Left hindlimb (tissue), 1 donor: ENCODE measurements at places on chromosomes 7 and 10.

DNA sequence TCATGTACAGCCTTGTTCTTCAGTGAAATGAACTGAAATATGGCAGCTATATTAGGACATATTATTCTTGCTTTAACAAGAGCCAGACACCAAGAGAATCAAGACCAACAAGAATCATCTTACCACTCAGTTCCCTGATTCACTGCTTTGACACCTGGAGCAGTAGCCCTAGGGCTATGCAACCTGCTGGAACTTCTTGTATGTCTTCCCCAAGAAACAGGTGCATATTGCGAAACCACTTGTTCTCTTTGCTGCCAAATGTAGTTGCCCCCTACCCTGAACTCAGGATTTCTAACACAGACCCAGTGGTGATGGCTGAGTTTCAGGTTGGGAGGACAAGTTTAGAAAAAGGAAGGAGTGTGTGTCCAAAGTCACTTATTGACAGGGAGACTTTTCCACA lies 46.1 kb downstream of the WIPF3 start:
- DNase-seq = no peak

GRCh38 chr7:130435311-130435854 lies 5.4 kb downstream of the CEP41 start:
- no peak for DNase-seq

DNA sequence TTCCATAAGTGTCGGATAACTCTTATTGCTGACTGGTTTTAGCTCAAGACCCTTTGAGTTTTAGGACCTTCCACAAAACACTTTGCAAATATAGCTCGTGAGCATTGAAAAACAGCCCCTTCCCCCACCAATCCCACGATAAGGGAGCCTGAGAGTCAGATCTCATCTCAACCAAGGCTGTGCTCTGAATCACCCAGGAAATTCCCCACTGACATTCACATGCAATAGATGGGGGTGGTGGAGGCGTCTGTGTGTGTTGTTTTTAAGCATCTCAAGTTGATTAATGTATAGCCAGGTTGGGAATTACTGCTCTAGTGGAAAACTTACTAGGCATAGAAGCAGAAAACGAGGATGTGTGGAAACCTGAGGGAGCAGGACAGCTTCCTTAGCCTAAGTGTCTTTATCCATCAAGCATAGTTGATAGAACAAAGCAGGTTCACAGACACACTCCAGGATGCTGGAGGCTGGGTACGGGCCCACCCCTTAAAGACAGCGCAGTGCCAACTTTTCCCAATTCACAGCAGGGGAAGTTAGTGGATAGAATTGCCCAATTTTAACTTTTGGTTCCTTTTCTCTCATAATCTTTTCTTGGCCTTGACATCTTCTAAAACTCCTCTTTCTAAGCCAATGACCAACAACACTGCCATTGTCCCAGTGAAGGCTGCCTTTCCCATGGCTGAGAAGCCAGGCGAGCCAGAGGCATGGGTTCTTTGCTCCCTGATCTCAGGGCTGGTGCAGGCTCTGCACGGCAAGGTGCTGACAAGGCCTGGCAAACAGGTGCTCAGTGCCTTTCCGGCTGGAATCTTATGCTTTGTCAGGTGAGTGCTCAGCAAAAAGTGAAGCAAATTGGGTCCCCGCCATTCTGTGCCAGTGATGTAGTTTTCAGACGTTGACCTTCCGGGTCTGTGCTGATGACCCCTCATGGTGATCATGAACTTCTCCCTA lies 98.5 kb upstream of the INSIG1 start:
- DNase-seq = no peak

DNA sequence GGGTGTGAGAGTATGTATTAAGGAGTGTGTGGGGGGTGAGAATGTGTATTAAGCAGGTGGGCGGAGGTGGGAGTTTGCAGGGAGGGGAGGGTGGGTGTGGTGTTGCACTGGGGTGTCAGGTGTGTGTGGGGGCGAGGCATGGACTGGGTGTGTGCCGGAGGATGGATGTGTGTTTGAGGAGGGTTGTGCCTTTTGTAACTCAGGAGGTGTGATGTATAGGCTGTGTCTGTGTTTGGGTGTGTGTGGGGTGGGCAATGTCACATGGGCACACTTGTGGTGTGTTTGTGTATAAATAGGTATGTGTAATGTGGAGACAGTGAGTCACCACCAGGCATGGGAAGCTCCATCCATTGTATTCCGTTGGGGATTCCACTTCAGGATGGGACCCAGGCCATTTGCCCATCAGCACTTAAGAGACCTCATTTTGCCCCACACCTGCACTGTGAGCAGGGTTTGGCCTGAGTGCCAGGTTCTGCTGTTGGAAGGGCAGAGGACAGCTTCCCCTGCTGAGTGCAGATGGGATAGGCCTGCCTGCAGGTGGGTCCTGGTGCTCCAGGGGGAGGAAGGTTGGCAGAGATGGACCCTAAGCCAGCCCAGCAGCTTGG lies 5.8 kb downstream of the UNC5B start:
- peak; percentile 33 for DNase-seq

GRCh38 chr7:20365486-20365885 lies 34.8 kb downstream of the ITGB8 start:
- DNase-seq = no peak

DNA sequence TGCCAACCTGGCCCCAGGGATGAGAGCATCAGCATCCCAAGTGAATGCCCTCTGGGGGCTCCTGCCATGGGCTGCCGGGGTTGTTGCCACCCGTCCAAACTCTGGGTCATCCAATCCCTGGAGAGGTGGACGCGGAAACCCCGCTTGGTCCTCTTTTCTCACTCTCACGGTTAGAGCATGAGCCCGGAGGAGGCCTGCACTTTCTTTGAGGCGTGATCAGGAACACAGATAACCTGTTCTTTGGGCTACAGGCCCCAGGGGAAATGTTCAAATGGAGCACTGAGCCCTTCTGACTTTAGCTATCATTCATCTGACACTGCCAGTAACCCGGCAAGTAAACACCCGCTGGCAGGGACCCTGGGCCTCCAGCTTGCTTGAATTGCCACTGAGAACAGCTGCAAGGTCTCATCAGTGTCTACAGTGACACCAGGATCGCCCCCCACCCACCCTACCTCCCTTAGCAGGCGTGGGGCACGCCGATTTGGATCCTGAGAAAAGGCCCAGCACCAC lies 29.4 kb upstream of the SLF2 start:
- peak; percentile 53 for DNase-seq

- DNase-seq = no peak
Observed at GRCh38 chr10:45513551-45513950, 139.5 kb downstream of the ALOX5 start.

DNA sequence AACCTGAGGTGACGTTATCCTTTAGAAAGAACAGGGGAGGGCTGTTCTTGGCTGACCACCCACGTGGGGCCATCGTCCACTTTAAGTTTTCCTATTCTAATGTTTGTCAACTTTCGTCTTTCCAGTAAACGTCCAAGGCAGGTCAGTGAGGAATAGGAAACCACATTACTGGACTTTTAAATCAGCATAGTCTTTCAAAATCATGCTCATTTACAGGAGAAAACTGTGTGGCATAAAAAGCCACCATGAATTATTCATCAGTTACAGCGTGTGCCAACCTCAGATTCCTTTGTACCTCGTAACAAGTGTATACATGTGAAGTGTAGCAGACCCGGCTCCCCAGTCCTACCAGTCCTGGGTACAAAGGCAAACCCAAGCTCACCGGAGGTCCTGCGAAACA lies 25.1 kb upstream of the ABLIM1 start:
- no peak for DNase-seq

DNA sequence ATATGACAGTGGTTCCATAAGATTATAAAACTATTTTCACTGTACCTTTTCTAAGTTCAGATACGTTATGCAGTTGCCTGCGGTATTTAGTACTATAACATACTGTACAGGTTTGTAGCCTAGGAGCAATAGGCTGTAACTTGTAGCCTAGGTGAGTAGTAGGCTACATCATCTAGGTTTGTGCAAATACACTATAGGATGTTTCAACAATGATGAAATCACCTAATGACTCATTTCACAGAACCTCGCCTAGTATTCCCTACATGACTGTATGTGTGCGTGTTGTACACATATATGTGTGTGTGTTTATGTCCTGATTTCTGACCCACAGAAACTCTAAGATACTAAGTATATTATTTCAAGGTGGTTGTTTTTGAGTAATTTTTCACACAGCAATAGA lies 139.0 kb downstream of the HERPUD2 start:
- DNase-seq = no peak

DNA sequence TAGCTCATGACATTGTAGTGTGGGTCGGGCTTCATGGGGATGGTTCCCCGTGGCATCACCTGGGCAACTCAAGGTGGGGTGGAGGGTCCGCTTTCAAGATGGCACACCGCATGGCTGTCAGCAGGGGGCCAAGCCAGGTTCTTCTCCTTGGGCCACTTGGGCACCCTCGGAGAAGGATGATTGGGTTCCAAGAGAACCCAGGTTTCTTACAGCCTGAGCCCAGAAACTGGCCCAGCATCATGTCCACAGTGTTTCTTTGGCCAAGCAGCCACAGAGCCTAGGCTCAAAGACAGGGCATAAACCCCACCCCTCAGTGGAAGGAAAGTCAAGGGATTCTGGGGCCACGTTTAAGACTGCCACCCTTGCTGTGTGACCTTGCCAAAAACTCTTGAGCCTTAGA lies 110.6 kb downstream of the PTPN20 start:
- no peak for DNase-seq

- no peak for DNase-seq
Observed at GRCh38 chr7:93894966-93895640, 4.5 kb upstream of the TFPI2 start.

DNA sequence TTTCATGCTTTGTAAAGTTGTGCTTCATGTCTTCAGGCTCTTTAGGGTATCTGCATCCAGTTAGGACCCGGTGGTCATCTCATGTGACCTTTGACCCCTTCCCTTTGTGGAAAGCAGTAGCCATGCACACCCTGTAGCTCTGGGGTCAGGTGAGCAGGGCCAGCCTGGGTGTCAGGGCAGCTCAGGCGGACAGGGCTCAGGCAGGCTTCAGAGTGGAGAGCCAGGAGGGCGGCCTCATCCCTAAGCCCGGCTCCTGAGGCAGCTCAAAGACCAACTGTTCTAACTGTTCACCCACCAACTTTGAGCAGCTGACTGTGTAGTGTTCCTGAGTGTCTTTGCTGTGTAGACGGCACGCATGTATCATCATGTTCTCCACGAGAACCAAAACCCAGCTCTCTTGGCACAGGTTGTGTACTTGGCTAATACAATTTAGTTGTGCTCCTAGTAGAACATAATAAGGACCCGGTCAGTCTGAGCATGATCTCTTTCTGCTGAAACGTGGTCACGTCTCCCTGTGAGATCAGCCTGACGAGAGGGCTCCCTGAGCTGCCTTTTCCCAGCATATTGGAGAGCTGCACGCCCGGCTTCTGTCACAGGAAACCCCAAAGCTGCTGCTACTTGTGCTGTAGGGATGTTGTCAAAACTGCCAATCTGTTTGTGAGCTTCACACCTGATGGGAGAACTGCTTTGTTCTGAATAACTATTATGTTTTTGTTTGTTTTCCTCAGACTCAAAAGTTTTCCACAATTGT lies 30.0 kb downstream of the EEPD1 start:
- no peak for DNase-seq

DNA sequence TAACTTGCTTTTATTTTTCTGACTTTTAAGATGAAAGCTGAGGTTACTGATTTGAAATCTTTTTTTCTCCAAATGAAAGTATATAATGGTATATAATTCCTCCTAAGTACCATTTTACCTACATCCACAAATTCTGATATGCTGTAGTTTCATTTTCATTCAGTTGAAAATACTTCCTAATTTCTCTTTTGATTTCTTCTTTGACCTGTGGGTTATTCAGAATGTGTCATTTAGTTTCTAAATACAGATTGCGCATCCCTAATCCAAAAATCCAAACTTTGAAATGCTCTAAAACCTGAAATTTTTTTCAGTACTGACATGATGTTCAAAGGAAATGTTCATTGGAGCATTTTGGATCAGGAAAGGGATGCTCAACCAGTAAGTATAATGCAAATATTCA lies 168.7 kb downstream of the CELF2 start:
- no peak for DNase-seq

DNA sequence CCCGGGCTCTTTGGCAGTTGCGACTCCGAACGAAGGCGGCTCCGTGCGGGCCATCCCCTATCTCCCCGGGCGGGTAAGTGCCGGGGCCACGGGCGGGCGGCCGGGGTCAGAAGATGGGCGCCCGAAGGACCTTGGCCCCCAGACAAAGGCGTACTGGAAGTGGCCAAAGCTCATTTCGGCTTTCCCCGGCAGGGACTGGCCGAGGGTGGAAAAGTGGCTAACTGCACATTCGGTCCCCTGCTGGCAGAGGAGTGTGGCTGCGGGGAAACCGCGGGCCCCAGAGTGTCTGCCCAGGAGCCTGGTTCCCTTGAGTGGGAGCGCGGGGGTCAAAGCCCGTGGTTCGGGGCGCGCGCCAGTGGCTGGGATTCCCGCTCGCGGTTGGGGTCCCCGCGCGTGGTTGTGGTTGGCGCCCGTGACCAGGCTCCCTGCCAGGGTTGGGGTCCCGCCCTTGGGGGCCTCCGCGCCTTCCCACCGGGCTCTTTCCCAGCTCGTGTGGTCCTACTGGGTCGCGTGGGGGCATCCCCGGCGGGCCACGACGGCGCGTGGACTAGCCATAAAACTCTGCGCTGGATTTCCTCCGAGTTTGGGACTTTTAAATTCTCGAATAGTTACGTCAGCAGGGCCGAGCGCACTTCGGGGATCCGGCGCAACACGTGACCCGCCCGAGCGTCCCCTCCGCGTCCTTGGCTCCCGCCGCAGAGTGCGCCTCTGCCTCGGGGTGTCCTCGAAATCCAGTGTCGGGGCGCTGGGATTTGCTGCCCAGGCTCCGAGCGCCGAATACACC lies 124.4 kb downstream of the TACC2 start:
- DNase-seq = peak; percentile 80

GRCh38 chr7:92748495-92748894 lies 87.9 kb downstream of the CDK6 start:
- no peak for DNase-seq

DNA sequence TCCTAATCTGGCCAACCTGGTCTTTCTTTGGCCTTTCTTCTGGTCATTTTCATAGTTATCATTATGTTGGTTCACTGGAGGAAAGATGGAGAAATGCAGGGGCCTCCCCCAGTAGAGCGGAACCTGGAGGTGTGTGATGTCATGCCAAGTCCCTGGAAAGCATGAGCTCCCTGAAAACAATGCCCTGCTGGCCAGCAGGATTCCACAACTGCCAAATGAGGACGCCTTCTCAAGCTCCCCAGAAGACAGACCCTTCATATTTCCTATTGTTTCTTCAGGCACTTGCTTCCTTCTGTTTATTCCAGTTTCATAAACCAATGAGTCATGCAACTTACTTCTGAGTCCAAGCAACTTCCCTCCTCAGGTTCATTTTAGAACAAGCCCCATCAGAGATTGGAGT lies 339.0 kb downstream of the GATA3 start:
- no peak for DNase-seq

- DNase-seq = no peak
Observed at GRCh38 chr7:144691240-144691639, 144.6 kb downstream of the TPK1 start.
